ENCODE measurements at places on chromosomes 1 and 21. TPM values are rescaled to one million over a fixed set of nuclear protein-coding genes. Genes with fewer than 3 reads are reported as not detected.

The MYOG gene
- total RNA-seq = not detected

The PTPRU gene
- 24.6 TPM for total RNA-seq

The OR2AK2 gene
- total RNA-seq = not detected

The ADAM30 gene
- total RNA-seq = not detected

The CFAP45 gene
- total RNA-seq = 1.6 TPM

The RORC gene
- 0.42 TPM for total RNA-seq

All from H7 (cell line).